Camera-type eye (tissue), 1 donor: ENCODE measurements at places on chromosomes 5 and 9. TPM values are rescaled to one million over a fixed set of nuclear protein-coding genes. Genes with fewer than 3 reads are reported as not detected.

The ANKRD34B gene
- not detected for total RNA-seq

The GDA gene
- total RNA-seq = 0.55 TPM

The ITGA1 gene
- 51.3 TPM for total RNA-seq

The FABP6 gene
- not detected for total RNA-seq

The RASGEF1C gene
- 6.5 TPM for total RNA-seq

The TNFSF15 gene
- 1.0 TPM for total RNA-seq

The ZDHHC11B gene
- total RNA-seq = 2.6 TPM

The RRAGA gene
- total RNA-seq = 55.7 TPM
